ENCODE measurements at places on chromosomes 1 and 21.

- DNase-seq, result no peak
Measured at GRCh38 chr1:181239086-181239485, 150.6 kb downstream of the IER5 start.

GRCh38 chr1:209342441-209343175 is 240.9 kb upstream of the CAMK1G start:
- no peak for DNase-seq

GRCh38 chr1:89911191-89911991 is 83.5 kb upstream of the ZNF326 start:
- DNase-seq, result no peak

GRCh38 chr1:108551137-108551862 is 8.6 kb upstream of the EEIG2 start:
- DNase-seq, result no peak

DNA sequence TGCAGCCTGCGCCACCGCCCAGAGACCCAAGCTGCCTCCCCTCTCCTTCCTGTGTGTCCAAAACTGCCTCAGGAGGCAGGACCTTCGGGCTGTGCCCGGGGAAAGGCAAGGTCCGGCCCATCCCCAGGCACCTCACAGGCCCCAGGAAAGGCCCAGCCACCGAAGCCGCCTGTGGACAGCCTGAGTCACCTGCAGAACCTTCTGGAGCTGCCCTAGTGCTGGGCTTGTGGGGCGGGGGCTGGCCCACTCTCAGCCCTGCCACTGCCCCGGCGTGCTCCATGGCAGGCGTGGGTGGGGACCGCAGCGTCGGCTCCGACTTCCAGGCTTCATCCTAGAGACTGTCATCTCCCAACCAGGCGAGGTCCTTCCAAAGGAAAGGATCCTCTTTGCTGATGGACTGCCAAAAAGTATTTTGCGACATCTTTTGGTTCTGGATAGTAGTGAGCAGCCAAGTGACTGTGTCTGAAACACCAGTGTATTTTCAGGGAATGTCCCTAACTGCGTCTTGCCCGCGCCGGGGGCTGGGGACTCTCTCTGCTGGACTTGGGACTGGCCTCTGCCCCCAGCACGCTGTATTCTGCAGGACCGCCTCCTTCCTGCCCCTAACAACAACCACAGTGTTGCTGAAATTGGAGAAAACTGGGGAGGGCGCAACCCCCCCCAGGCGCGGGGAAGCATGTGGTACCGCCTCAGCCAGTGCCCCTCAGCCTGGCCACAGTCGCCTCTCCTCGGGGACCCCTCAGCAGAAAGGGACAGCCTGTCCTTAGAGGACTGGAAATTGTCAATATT is 19.0 kb upstream of the CCDC27 start:
- no peak for DNase-seq

DNA sequence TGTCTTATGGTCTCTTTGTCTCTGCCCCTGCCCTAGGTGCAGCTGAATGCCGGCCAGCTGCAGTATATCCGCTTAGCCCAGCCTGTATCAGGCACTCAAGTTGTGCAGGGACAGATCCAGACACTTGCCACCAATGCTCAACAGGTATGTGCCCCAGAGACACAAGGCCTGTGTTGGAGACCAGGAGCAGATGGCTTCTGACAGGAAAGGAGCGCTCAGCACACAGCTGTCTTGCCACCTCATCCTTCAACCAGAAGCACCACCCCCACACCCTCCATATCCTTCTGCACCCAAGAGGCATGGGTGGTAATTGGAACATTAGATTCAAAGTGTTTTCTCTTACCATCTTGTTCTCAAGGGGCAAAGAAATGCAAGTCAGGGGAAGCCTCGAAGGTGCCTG is 17.0 kb upstream of the KCNQ4 start:
- DNase-seq, result no peak

Data from NCI-H526 treated with DMSO at 0.1 percent for 48 hours (cell line).